ENCODE measurements at places on chromosomes 7 and 10. TPM values are rescaled to one million over a fixed set of nuclear protein-coding genes. Genes with fewer than 3 reads are reported as not detected.

The CPED1 gene
- total RNA-seq, result 41.9 TPM

The CYP2E1 gene
- 3.2 TPM for total RNA-seq

The ELN gene
- total RNA-seq, result 78.4 TPM

The SFTPD gene
- total RNA-seq, result not detected

The FAM131B gene
- not detected for total RNA-seq

The PPP1R9A gene
- total RNA-seq, result 18.1 TPM

The AHCYL2 gene
- 16.5 TPM for total RNA-seq

The FOXI2 gene
- 0.22 TPM for total RNA-seq

The RGR gene
- 0.44 TPM for total RNA-seq

The DKK1 gene
- 32.0 TPM for total RNA-seq

The SPDYE11 gene
- total RNA-seq, result not detected

The LBX1 gene
- total RNA-seq, result not detected

The MKLN1 gene
- 144 TPM for total RNA-seq

The ITGA8 gene
- 0.33 TPM for total RNA-seq

The CRYGN gene
- not detected for total RNA-seq

The MBLAC1 gene
- total RNA-seq, result 2.6 TPM

The DYNC1I1 gene
- 4.6 TPM for total RNA-seq

The TSPAN33 gene
- total RNA-seq, result 4.4 TPM

The MSS51 gene
- 3.4 TPM for total RNA-seq

The ZNF37A gene
- total RNA-seq, result 16.8 TPM

The FAM25G gene
- total RNA-seq, result not detected

The NFE2L3 gene
- total RNA-seq, result 6.6 TPM

The SEM1 gene
- 10.9 TPM for total RNA-seq

The C10orf143 gene
- 4.9 TPM for total RNA-seq

The ANKRD26 gene
- total RNA-seq, result 9.9 TPM

The CALHM3 gene
- total RNA-seq, result not detected

The PAPOLB gene
- total RNA-seq, result 0.22 TPM

The PON1 gene
- not detected for total RNA-seq

The CDHR1 gene
- 0.22 TPM for total RNA-seq

The CTNNA3 gene
- total RNA-seq, result 0.22 TPM

The ELMO1 gene
- 128 TPM for total RNA-seq

The ZNF425 gene
- 2.9 TPM for total RNA-seq

Measured in subcutaneous adipose tissue (tissue), 4 donors.